Keratinocyte (primary cell): ENCODE measurements at places on chromosomes 4 and X.
A peak's percentile ranks its signal among the peaks of the same experiment; 100 is the strongest.

DNA sequence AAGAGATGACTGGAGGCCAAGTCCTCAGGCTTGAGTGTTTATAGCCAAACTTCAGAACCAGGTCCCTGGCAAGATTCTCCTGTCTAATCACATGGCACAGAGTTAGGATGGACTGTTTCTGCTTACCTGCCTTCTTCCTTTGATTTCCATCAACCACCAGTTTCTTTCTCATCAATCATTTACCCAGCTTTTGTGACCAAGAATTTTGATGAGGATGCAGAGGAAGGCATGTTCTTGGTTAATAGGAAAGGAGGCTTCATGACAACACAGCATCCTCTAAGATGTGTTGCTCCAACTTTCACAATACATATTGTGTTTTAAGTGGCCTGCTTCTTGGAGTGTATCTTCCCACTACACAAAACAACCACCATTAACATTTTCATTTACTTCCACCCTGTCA, 65.3 kb downstream of the NFKB1 start:
- no peak for DNase-seq

- DNase-seq: no peak
These were observed 38.0 kb upstream of the PDK3 start for GRCh38 chrX:24426921-24427746.

DNA sequence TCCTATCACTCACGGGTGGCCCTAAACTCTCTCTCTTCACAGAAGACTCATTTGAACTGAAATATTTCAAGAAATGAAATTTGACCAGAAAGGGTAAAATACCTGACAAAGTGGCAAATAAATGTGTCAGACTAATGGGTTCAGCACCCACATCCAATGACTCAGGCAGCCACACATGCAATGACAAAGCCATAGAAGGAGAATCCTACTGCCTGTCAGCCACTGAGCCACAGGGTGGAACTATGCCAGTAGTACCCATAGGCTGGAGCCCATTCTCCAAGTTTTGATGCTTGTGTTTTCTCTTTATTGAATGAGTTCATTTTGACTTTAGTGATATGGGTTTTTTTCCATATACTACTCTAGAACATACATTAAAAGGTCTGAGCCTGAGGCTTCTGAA, 179.0 kb downstream of the BEND2 start:
- DNase-seq: no peak

- DNase-seq: no peak
These were observed 410.2 kb upstream of the CT83 start for GRCh38 chrX:116872931-116873330.

DNA sequence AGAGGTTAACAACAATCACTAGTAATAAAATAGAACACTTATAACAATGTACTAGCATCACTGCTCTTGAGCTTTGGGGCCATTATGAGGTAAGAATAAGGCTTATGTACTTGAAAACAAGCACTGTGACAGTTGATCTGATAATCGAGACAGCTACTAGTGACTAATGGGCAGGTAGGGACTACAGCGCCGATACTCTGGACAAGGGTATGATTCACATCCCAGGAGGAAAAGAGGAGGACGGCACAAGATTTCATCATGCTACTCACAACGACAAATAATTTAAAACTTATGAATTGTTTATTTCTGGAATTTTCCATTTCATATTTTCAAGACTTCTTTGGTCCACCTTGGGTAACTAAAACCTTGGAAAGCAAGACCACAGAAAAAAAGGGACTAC, 62.3 kb downstream of the FAM184B start:
- DNase-seq: no peak

- no peak for DNase-seq
These were observed 67.9 kb upstream of the SHISA3 start for GRCh38 chr4:42329421-42329820.

- no peak for DNase-seq
These were observed 9.4 kb downstream of the FNIP2 start for GRCh38 chr4:158778156-158778711.

GRCh38 chr4:37717576-37717975, 31.4 kb upstream of the RELL1 start:
- peak; percentile 33 for DNase-seq

DNA sequence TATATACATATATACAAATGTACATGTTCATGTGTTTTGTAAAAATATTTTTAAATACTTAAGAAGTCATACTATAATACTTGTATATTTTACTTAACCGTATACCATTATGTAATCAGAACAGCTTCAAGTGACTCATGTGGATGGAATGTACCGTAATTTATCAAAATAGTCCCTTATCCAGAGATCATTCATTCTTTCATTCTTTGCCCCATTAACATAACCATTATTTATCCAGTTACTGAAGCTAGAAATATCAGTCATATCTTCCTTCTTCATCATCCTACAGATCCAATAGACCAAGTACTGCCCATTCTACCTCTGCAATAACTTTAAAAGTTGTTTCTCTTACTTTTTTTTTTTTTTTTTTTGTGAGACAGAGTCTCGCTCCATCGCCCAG, 164.2 kb downstream of the MAB21L2 start:
- no peak for DNase-seq

GRCh38 chrX:46436744-46437143, 108.5 kb downstream of the ZNF674 start:
- DNase-seq: no peak

DNA sequence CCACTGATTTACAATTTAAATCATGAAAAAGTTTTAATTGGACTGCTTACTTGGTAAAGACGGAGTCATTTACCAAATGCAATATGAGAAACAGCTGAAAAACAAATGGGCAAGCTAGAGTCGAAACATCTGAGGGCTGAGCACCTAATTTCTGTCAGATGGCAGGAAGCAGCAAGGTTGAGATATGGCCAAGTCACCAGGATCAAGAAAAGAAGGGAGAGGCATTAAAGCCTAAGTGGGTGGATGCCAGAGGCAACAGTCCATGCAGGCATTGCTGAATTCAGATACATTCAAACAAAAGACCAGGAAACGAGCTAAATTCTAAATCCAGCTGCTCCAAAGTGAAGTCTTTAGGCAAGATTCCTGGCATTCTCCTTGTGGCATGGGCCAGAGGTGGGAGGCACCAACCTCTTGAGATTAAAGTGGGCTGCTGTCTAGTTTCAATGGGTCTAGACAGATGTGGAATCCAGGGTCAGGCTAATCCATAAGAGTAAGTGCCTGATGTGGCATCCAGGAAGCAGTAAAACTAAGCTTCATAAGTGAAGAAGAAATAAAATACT, 8.0 kb upstream of the ARSJ start:
- no peak for DNase-seq

DNA sequence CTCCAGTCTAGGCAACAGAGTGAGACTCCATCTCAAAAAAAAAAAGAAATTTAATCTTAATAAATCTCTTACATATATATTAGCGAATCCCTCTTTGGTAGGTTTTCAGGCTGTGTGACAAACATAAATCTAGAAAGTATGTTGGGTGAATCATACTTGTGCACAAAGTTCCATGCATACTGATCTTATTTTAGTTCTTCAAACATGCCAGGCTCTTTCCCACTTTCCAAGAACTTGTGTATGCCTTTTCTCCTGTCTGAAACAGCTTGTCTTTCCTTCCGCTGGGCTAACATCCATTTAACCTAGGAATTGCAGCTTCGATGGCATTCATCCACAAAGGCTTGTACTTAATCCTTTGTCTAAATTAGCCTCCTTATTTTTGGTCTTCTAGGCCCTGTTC, 156.6 kb upstream of the CASK start:
- no peak for DNase-seq

- no peak for DNase-seq
These were observed 11.7 kb downstream of the LAS1L start for GRCh38 chrX:65522739-65523372.

- no peak for DNase-seq
These were observed 152.9 kb downstream of the STOX2 start for GRCh38 chr4:184058026-184058425.

DNA sequence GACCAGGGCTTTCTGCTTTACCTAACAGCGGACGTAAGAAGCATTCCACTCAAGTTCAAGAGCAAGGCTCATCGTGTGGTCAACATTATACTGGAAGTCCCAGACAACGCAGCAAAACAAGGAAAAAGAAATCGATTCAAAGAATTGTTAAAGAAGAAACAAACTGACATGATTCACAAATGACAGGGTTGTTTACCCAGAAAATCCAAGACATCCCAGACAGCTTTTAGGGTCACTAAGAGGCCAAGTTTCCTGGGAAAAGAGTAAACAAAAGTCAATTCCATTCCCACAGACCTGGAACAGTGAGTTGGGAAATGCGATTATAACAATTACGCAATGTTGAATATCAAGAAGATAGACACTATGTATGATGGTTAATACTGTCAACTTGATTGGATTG, 21.5 kb upstream of the HTRA3 start:
- no peak for DNase-seq

- peak; percentile 67 for DNase-seq
These were observed 24.2 kb upstream of the SLC2A9 start for GRCh38 chr4:10045481-10045880.

DNA sequence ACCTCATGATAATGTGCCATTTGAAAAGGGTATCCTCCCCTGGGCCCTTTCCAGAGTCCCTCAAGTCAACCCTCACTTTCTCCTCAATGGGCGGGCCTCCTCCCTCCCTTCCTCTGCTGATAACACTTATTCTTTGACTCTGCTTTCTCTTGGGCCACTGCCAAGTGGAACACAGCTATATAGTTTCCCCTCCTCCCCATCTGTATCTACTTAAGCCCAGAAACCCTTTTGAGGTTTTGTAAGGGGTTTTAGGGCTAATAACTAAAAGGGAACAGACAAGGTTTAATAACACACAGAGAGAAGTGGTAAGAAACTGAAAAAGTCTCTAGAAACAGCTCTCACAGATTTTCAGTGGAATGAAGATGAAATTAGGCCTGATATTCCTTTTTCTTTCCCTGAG, 116.7 kb downstream of the GPC3 start:
- DNase-seq: no peak

- DNase-seq: no peak
These were observed 45.8 kb upstream of the ITM2A start for GRCh38 chrX:79412972-79413371.

DNA sequence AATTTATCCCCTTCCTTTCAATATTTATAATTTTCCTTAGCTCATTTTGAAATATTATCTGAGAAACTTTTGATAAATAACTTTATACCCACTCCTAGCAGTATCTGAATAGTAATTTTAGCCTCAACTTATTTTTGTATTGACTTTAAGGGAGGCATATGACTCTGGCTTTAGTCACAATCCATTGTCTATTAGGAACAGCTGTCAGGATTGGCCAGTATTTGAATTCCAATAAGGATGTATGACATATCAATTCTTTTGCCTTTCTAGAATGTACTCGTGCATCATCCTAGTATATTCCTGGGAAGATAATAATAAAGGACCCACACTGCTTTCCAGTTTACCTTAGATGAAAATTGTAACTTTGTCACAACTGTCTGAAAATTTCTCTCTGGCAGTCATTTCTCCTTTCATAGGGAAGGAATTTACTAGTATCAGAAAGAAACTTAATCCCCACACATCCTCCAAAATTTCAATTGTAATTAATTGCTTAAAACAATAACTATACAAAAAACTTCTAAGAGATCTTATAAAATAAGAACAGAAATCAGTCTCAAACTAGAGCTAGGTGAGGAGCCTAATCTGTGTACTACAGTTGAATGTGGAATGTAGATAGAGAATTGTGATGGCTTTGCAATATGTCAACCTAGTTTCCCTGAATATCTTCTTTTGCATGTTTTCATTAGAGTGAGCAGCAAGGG, 121.0 kb upstream of the EPHA5 start:
- DNase-seq: no peak

- no peak for DNase-seq
These were observed 49.8 kb downstream of the RAB33B start for GRCh38 chr4:139503622-139504166.

DNA sequence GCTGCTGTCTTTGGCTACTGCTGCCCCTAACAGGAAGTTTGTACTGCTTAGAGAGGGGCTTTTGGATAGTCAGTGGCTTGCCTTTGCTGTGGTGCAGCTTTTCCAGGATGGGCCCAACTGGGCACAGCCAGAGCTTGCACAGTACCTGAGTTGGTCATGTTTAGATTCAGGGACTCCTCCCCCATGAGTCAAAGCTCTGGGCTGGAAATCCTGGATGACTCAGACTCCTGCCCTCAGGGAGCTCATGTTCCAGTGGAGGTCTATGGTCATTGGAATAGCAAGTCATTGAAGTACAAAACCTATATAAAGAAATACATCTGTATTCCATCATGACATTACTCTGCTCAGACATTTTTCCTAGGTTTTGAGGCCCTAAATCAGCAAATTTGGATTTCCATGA, 66.7 kb upstream of the PJA1 start:
- DNase-seq: no peak

DNA sequence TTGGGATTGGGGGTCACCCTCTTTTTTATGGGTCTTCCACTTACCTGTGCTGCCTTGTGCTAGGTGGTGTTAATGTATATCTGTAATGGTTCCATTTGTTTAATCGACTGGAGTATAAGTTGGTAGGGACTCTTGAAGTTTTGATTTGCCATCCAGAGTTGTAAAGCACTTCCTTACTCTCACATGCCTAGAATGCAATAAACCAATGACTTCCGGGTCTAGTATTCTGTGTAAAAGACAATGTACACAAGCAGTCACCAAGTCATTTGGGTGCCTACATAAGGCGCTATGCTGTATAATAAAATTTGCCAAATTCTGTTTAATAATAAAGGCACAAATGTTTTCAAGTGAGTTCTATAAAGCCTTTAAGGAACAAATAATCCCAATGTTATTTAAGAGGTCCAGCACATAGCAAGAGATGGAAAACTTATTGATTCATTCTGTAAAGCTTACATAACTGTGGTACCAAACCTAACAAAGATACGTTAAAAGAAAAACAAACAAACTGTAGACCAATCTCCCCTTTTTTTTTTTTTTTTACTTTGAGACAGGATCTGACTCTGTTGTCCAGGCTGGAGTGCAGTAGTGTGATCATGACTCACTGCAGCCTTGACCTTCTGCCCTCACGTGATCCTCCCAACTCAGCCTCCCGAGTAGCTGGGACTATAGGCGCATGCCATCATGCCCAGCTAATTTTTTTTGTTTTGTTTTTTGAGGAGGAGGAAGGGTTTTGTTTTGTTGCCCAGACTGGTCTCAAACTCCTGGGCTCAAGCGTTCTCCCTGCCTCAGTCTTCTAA, 41.5 kb upstream of the HPRT1 start:
- no peak for DNase-seq

DNA sequence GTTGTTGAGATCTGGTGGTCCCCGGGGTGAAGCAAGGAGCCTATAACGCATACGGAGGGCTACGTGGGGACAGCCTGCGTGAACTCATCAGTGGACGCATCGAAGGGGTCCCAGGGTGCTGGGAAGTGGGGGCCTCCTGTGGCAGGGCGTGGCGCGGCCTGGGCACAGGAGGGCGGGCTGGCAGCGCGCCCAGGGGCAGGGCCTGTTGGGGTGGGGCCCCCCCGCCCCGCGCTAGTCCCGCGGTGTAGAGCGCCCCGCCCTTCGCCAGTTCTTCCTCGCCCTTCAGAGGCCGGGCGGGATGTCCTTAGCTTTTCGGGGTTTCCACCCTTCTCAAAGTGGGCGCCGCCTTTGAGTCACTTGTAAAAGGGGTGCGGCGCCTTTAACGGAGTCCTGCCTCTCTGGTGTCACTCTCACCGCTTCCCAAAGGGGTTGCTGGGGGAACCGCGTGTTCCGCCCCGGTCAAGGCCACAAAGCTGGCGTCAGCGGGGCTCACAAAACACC, 632 bp downstream of the PLP2 start:
- DNase-seq: no peak
